ENCODE measurements at places on chromosomes 12 and 14.

DNA sequence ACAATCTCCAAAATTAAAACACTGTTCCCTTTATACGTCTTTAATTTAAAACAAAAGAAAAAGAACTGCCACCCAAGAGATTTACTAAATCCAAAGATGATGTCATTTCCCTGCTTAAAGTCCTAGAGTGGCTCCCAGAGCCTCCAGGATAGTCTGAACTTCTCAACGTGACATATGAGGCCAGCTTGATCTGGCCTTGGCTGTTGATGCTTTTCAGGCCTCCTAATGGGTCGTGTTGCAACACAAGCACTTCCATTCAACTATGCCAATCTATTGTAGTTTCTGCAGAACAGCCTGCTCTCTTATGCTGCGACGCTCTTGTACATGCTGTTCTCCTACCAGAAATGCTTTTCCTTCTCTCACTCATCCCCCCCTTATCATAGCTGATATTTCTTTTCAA is 35.7 kb downstream of the LGR5 start:
- DNase-seq, result peak; percentile 6

DNA sequence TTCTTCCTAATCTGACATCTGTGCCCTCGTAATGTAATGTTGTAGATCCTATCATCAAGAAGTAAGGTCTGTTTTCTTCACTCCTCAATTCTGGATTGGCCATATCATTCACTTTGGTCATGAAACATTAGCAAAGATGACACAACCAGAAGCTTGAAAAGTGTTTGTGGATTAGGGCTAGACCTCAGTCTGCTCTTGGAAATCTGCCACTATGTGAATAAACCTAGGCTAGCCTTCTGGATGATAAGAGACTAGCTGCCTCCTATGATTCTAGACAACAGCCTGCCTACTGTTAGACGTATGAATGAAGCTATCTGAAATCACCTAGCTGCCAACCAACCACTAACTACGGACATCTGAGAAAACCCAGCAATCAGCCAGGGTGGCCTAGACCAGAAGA is 38.7 kb upstream of the LYZ start:
- no peak for DNase-seq

GRCh38 chr12:57477710-57478681 is 1.7 kb downstream of the ARHGAP9 start:
- DNase-seq, result peak; percentile 23

DNA sequence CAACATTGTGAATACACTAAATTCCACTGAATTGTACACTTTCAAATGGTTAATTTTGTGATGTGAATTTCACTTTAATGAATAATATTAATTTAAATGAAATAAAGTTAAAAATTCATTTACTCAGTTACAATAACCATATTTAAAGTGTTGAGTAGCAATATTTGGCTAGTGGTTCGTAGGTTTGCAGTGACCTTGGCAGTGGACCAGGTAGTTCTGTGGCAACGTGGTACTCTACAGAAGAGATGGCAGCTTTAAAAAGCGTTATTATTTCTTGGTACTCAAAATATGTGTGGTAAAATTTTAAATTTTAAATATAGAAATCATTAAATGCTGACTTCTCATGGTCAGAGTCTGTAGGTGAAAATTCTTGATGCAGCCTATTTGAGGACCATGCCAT is 51.6 kb downstream of the AEBP2 start:
- no peak for DNase-seq

DNA sequence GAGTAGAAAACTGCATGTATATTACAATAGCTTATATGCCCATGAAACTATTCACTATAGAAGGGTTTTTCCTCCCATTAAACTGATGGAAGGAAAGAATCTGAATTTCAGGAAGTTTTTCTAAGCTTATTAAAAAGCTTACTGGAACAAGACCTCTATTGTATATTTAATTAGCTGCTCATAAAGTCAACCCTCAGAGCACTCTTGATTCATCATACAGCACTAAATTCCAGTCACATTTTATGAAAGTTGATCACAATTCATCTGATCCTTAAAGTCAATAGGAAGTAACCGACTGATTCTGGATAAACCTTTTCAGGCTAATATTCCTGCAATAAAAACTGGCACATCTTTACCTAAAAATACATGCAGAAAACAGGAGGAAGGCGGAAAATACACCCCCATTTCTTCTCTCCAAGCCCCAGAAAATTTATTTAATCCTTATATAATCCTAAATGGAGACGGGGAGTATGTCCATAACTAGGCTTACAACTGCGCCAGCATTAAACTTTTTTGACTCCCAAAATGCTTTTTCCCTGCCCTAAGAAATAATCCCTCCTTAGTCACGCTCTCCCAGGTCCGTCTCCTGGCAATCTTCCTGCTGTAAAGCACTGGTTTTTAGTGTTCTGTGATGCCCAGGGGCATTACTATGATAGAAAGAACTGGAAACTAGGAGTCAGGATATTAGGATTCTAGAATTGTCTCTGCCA is 35.3 kb downstream of the DICER1 start:
- DNase-seq, result no peak

GRCh38 chr14:68312884-68313610 is 479.8 kb downstream of the ZFP36L1 start:
- DNase-seq, result no peak

DNA sequence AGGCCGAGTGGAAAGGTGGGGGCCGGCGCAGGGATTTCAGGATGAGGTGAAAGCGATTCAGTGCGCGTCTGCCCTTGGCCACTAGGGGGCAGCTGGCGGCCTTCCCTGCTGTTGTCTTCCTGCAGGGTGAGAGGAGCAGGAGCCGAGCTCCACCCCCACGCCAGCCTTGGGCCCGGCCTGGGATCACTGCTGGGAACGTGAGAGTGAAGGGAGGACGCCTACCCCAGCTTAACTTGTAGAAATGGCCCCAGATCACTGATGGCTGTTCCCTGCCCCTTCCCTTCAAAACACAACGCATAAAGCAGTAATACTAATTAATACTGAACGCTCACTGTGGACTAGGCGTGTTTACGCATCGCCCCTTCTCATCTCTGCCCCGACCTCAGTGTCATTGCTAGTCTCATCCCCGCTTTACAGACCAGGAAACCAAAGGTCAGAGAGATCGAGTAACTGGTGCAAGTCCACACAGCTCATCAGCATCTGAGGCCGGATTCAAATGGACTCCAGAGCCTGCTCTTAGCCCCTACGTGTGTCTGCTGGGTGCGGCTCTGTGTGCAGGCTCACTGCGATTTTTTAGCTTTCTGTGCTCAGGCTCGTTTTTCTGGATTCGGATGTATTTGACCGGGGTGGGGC is 24.3 kb downstream of the MVK start:
- DNase-seq, result peak; percentile 95

- DNase-seq, result no peak
These were observed 12.3 kb downstream of the TMEM30B start for GRCh38 chr14:61268812-61269211.

DNA sequence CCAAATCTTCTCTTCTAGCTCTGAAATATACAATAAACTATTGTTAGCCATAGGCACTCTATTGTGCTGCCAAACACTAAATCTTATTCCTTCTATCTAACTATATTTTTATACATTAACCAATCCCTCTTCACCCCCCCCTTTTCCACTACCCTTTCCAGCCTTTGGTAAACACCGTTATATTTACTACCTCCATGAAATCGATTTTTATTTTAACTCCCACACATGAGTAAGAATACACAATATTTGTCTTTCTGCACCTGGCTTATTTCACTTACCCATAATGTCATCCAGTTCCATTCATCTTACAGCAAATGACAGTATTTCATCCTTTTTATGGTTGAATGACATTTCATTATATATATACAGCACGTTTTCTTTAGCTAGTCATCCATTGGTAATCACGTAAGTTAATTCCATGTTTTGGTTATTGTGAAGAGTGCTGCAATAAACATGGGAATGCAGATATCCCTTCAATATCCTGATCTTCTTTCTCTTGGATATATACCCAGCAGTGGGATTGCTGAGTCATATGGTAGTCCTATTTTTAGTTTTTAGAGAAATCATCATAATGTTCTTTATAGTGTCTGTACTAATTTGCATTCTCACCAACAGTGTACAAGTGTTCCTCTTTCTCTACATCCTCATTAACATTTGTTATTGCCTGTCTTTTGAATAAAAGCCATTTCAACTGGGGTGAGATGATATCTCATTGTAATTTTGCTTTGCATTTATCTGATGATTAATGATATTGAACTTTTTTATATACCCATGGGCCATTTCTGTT is 34.2 kb upstream of the PLBD1 start:
- DNase-seq, result no peak

GRCh38 chr14:41668356-41668755 is 61.7 kb downstream of the LRFN5 start:
- DNase-seq, result no peak

GRCh38 chr12:130872179-130873096 is 572 bp downstream of the RAN start:
- DNase-seq, result peak; percentile 25

DNA sequence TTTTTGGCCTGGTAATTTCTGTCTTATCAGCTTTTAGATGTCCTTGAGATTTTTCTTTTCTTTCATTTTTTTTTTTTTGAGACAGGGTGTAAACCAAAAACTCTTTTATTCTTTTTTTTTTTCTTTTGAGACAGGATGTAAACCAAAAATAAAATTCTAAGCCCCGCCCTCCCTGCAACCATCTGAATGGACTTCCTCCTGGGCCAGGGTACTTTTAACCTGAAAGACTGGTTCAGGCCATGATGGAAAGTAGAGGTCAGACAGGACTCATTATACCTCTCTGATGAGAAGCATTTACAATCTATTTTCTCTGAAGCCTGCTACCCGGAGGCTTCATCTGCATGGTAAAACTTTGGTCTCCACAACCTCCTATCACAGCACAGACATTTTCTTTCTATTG is 33.5 kb upstream of the TCL1B start:
- peak; percentile 43 for DNase-seq

- no peak for DNase-seq
These were observed 19.0 kb upstream of the ATF7 start for GRCh38 chr12:53645165-53645564.

- DNase-seq, result no peak
These were observed 58.7 kb downstream of the ZNF641 start for GRCh38 chr12:48292040-48292439.

DNA sequence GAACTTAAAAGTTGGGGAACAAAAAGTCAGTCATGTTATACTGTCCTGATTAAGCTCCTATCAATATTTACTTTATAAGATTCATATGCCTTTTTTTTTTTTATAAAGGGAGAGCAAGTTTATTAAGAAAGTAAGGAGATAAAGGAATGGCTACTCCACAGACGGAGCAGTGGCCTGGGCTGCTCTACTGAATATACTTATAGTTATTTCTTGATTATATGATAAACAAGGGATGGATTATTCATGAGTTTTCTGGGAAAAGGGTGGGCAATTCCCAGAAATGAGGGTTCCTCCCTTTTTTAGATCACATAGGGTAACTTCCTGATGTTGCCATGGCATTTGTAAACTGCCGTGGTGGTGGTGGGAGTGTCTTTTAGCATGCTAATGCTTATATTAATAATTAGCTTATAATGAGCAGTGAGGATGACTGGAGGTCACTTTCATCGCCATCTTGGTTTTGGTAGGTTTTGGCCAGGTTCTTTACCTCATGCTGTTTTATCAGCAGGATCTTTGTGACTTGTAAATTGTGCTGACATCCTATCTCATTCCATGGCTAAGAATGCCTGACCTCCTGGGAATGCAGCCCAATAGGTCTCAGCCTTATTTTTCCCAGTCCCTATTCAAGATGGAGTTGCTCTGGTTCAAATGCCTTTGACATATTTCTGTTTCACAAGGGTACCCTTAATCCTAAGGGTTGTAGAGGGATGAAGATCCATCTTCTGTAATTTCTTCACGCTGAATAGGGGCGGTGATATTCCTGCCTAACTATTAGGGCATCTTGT is 73.9 kb downstream of the OTOGL start:
- DNase-seq, result peak; percentile 17

- DNase-seq, result no peak
These were observed 57.5 kb downstream of the PTHLH start for GRCh38 chr12:27915021-27915420.

GRCh38 chr14:72463291-72463866 is 430.5 kb downstream of the DPF3 start:
- no peak for DNase-seq

DNA sequence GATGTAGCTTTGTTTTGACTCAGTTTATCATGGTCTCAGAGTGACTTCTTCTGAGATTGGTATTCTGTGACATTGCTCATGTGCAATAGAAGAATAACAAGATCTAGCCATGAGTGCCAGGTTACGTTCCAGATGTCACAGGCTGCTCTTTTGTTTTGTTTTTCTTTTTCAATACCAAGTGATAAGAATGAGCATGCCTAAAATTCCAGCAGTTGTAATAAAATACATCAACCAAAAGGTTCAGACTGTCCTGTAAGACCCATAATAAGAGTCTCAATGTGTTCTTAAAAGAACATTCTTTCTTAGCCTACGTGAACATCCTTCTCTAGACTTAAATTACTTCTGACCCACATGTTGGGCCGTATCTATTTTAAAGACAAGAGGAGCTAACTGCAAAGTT is 669.2 kb downstream of the DIO2 start:
- DNase-seq, result no peak

DNA sequence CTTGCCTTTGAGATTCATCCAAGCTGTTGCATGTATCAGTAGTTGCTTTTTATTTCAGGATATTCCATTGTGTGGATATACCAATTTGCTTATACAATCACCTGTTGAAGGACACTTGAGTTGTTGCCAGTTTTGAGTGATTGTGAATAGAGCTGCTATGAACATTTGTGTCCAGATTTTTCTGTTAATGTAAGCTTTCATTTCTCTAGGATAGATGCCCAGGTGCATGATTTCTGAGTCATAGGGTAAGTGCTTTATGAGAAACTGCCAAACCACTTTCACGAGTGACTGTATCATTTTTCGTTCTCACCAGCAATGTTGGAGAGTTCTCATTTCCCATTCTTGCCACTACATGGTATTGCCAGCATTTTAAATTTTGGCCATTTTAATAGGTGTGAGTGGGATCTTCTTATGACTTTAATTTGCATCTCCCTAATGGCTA is 434.6 kb upstream of the RGS6 start:
- no peak for DNase-seq

- no peak for DNase-seq
These were observed 129.0 kb upstream of the HMGA2 start for GRCh38 chr12:65695113-65695865.

All from ELF-1 (cell line).